T1000 (cell line): ENCODE measurements at places on chromosomes 5 and 9.

DNA sequence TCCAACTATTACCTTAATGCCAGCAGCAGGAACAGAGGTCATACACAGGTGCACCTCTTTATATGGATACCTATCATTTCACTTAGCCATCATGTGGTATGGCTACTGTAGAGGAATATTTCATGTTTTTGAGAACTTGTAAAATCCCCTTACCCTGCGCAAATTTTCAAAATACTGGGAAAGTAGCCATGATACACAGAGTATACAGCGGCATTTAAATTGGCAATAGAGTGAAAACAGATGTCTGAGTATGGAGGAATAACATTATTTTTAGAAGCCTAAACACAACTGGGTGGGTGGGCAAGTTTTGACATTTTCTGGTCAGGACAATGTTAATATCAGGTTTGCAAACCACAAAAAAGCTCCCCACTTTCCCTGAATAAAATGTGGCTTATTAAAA is 109.5 kb downstream of the SMIM23 start:
- DNase-seq, result no peak

GRCh38 chr5:72007336-72008111 is 99.8 kb upstream of the MAP1B start:
- no peak for DNase-seq

- DNase-seq, result no peak
These were observed 160.0 kb downstream of the PAPPA start for GRCh38 chr9:116313638-116314037.

DNA sequence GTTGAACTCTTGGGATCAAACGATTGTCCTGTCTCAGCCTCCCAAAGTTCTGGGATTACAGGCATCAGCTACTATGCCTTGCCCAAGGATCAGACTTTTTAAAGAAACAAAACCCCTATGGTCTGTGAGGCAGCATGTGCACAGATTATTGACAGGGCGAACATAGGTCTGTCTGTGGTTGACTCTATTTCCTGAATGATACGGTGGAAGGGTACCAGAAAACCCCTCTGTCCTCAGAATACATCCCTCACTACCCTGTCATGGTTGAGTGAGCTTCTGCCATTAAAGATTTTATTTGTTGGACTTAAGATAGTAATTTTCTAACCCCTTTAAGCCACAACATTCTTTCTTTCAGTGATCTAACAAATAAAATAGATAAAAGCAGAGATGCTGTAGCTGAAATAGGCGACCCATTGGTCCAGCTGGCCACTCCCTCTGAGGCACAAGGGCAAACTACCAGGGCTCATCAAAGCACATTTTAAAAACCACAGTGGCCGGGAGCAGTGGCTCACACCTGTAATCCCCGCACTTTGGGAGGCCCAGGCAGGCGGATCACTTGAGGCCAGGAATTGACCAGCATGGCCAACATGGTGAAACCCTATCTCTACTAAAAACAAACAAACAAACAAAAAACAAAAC is 84.9 kb upstream of the ANKRD55 start:
- DNase-seq, result no peak

- no peak for DNase-seq
These were observed 52.8 kb downstream of the RICTOR start for GRCh38 chr5:39021413-39021812.

GRCh38 chr9:35790385-35791296 is 750 bp upstream of the NPR2 start:
- no peak for DNase-seq

GRCh38 chr5:57262541-57262940 is 88.7 kb downstream of the GPBP1 start:
- DNase-seq, result no peak

- no peak for DNase-seq
These were observed 57.3 kb downstream of the ZFR start for GRCh38 chr5:32387211-32387610.

DNA sequence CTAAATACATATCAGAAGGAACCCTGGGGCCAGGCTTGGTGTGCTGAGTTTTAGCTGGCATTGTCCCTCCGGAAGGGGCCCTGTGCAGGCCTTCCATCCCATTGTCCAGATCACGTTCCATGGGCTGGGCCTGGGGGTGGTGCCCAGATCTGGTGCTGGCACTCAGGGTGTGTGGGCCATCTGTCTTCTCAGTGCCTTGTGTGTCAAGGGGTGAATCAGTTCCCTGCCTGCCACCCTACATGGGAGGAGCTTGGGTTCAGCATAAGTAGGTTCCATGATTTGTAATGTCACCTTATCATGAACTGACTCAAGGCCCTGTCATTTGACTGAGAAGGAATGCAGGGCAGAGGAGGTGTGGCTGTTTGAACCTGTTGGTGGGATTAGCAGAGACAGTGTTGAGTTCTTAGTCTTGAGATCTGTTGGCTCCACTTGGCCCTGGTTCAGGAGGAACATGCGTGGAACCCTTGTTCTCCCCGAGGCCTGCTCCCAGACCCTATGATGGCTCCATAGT is 176.8 kb downstream of the MACROH2A1 start:
- DNase-seq, result no peak

- no peak for DNase-seq
These were observed 16.9 kb upstream of the TMEM250 start for GRCh38 chr9:136135326-136136126.

DNA sequence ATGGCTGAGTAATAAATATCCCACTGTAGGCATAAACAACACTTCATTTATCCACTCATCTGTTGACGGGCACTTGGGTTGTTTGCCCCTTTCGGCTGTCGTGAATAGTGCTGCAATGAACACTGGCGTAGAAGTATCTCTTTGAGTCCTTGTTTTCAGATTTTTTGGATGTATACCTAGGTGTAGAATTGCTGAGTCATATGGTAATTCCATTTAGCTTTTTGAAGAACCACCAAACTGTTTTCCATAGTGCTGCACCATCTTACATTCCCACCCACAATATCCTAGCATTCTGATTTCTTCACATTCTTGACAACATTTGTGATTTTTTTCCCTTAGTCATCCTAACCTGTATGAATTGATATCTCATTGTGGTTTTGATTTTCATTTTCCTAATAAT is 109.0 kb downstream of the NXNL2 start:
- DNase-seq, result no peak

- peak; percentile 42 for DNase-seq
These were observed 12.7 kb upstream of the CD180 start for GRCh38 chr5:67209141-67209771.

DNA sequence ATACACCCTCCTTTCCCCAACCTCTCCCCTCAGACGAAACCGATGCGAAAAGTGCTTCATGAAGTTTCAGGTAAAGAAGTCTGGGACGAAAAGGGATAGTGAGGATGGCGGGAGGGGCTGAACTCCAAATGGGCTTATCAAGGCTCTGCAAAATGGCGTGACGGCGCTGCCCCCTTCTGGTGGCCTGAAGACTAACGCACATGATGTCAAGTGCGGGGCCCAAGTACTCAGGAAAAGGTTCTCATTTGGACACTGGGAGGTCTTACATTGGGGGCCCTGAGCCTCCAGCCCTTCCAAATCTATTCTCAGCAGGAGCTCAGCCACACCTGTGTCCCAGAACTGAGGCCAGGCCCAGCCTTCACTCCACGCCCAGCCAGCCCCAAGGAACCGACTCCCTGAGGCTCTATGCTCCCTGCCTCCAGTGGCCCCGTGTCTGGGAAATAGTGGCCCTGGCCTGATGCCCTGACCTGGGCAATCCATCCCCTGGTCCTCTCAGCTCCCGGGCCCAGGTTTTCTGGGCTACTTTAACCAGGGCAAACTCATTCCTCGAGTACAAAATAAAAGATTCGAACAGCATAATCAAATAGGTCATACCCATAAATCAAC is 119.9 kb downstream of the KCNIP1 start:
- DNase-seq, result no peak

DNA sequence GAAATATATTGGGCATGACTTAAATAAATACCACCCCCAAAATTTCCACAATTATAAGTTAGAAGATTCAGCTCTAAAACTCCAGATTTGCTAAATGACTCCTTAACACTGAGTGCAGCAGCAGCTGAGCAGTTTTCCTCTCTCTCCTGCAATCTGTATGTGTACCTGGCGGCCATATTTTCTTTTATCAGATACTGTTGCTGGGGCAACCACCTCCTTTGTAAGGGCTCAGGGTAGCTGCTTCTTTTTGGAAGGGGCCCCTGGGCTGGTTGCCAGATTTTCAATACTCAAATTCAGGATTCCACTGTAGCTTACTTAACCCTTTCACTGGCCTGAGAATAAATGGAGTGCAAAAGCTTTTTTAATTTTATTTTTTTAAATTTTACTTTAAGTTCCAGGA is 197.0 kb downstream of the TAF11L14 start:
- no peak for DNase-seq

DNA sequence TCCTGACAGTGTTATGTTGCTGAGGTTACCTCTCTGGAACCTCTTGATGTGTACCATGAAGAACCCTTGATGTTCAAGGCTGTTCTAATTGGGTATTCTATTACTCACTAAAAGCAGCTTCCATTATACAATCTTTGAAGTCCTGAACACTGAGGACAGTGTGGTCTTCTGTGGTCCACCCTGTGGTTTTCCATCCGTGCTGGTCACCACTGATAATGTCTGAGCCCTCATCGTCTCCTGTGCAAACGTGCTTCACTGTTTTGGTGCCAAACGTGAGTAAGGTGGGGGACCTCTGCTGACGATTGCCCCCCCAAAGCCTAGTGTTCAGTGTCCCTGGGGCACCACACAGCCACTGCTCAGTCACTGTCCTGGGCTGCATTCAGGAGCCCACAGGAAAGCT is 259.7 kb upstream of the ANKRD55 start:
- DNase-seq, result no peak

- no peak for DNase-seq
These were observed 529.3 kb downstream of the BNC2 start for GRCh38 chr9:16341177-16341576.

DNA sequence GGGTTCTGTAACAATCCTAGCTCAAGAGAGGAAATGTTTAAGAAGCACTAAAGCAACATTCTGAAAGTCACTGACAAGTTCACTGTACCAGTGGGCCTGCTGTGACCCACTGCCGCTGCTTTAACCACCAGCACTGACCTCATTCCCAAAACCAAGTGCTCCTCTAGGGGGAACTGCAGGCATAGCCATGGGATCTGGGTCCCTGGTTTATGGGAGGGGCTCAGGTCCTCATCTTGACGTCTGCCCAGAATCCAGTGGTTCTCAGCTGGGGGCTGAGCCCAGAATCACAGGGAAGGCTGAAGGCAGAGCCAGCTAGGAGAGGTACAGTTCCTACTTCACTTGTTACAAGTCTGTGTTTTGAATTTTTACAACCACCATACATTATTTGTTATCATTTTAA is 36.1 kb upstream of the SLC2A8 start:
- no peak for DNase-seq

- no peak for DNase-seq
These were observed 345.7 kb downstream of the DEPDC1B start for GRCh38 chr5:60354311-60354710.

- DNase-seq, result no peak
These were observed 126.7 kb downstream of the PRKACG start for GRCh38 chr9:68887232-68887631.

GRCh38 chr5:61496446-61496845 is 164.4 kb downstream of the ZSWIM6 start:
- no peak for DNase-seq

- DNase-seq, result no peak
These were observed 266.3 kb downstream of the SEC61B start for GRCh38 chr9:99488131-99489059.

DNA sequence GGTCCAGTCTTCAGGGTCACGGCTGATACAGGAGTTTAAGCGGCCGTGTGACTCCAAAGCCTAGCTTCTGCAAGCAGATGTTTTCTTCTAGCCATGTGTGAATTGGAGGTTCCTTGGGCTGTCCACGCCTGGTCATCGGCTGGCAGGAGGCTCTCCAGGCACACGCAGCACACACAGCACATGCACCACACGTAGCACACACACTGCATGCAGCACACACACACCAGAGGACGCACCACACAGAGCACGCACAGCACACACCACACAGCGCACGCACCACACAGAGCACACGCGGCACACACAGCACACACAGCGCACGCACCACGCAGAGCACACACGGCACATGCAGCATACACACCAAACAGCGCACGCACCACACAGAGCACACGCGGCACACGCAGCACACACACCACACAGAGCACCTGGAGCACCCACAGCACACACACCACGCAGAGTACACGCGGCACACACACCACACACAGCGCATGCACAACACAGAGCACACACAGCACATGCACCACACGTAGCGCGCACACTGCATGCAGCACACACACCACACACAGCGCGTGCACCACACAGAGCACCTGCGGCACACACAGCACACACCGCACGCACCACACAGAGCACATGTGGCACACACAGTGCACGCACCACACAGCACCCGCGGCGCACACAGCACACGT is 234.3 kb downstream of the FANCC start:
- DNase-seq, result no peak

DNA sequence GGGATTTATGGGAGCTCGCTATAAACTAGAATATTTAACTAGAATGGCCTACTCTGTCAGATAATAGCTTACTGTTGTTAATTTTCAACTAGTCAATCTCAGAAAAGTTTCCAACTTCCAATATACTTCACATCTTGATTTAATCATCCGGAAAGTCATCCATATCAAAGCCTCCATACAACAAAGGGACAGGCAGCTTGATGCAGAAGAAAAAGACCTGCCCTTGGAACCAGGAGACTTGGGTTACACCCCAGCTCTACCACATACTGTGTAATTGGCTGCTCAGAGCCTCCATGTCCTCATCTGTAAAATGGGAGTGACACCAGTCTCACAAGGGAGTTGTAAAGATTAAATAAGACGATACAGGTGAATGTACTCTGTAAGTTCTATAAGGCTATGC is 1.9 kb downstream of the PTPN3 start:
- DNase-seq, result no peak

GRCh38 chr9:108436448-108436847 is 419.3 kb downstream of the ACTL7B start:
- no peak for DNase-seq

DNA sequence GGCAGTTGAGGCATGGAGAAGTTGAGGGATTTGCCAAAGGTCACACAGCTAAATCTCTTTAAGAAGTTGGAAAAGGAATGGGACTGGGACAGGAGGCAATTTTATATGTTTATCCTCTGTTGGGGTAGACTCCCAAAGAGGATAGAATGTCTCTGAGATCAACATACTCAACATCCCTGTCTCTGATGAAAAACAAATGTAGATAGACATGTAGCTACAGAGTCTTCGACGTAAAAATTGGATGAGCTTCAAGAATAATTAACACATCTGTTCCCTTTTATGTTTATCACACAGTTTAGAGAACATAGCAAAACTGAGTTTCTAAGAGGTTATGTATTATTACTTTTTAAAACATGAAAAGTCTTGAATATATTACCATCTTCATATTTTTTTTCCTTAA is 204.6 kb upstream of the CD180 start:
- DNase-seq, result no peak
